ENCODE measurements at places on chromosomes 4 and X.

- no peak for DNase-seq
- H3K4me1 ChIP-seq: no peaks in the 10 kb centered on the region
- H3K4me3 ChIP-seq: no peak overlapping the region
- H3K27me3 ChIP-seq: no peaks in the 10 kb centered on the region
- no peak overlapping the region for H3K27ac ChIP-seq
Observed at GRCh38 chrX:99705701-99706100, 704.4 kb downstream of the PCDH19 start.

DNA sequence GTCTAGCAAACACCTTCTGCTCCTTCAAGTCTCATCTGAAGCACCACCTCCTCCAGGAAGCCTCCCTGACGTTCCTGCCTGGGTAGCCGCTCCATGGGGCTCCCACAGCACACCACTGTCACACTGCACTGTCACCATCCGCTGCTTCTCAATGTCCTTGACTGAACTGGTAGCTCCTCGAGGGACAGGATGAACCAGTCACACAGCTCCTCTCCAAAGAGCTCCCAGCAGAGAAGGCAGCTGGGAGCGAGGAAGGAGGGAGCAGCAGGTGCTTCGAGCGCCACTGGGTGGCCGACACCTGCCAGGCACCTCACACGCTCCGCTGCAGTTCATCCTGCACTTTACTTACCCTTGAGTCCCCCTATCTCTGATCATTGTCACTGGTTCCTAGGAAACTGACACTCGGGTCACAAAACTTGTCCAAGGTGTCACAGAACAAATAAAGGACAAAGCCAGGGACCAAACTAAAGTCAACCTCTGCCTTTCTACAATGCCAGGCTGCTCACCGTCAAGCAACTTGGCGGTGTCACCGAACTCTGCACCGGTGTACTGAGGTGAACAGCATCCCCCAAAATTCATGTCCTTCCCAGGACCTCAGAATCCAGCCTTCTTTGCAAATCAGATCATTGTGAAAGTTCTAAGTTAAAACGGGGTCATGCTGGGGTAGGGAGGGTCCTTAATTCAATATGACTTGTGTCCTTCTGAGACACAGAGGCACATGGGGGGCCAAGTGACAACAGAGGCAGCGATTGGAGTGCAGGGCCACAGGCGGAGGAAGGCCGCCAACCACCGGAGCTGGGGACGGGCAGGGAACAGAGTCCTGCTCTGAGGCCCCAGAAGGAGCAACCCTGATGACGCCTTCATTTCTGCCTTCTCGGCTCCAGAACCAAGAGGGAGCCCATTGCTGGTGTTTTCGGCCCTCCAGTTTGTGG, 5.5 kb upstream of the S100P start:
- H3K36me3 ChIP-seq: no peaks in the 10 kb centered on the region
- peaks cover 3% of the 10 kb centered on the region for H3K4me1 ChIP-seq
- DNase-seq: peak; percentile 45
- H3K27ac ChIP-seq: no peak overlapping the region
- H3K27me3 ChIP-seq: no peaks in the 10 kb centered on the region
- H3K4me3 ChIP-seq: no peak overlapping the region

- DNase-seq: no peak
- no peaks in the 10 kb centered on the region for H3K27me3 ChIP-seq
- H3K4me1 ChIP-seq: no peaks in the 10 kb centered on the region
Observed at GRCh38 chr4:150769845-150770244, 187.9 kb downstream of the MAB21L2 start.

DNA sequence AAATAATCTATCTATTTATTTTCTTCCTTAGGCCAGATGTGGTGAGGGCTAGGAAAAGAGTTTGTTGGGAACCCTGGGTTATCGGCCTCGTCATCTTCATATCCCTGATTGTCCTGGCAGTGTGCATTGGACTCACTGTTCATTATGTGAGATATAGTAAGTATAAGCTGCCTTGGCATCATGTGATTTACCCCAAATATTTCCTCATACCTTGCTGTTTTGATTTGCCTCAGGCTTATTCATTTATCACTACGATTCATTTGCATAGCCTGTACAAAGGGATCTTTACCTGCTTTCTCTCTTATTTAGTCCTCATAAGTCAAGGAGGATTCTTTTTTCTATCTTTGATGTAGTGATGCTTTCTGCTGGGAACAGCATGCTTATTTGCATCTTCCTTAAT, 14.5 kb downstream of the TMPRSS11E start:
- H3K36me3 ChIP-seq: no peaks in the 10 kb centered on the region
- DNase-seq: no peak
- H3K27ac ChIP-seq: no peak overlapping the region
- H3K4me1 ChIP-seq: peaks cover 11% of the 10 kb centered on the region

DNA sequence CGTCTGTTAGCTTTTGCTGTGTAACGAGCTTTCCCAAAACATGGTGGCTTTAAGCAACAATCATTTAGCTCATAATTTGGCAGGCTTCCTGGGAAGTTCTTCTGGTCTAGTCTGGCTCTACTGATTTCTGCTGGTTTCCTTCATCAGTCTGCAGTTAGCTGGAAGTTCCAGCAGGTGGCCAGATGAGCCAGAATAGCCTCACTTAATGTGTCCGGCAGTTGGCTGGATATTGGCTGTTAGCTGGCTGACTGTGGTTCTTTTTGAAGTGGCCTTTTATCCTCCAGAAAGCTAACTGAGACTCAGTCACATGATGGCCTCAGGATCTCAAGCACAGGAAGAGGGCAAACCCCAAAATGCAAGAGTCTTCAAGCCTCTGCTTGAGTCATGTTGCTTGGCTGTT, 34.9 kb downstream of the FTHL17 start:
- no peak overlapping the region for H3K27ac ChIP-seq
- no peaks in the 10 kb centered on the region for H3K36me3 ChIP-seq

DNA sequence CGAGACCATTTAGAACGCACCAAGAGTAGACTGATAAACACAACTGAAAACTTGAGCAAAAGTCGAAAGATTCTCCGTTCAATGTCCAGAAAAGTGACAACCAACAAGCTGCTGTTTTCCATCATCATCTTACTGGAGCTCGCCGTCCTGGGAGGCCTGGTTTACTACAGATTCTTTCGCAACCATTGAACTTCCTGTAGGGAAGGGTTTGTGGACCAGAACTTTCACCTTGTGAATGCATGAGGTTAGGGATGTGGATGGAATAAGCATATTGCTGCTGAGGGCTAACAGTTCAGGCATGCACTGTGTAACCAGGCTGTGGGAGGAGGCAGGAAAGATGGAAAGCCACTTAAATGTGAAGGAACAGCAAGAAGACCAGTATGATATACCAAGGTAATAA, 20.9 kb upstream of the ING2 start:
- DNase-seq: no peak
- no peaks in the 10 kb centered on the region for H3K27me3 ChIP-seq
- no peak overlapping the region for H3K27ac ChIP-seq
- H3K36me3 ChIP-seq: no peaks in the 10 kb centered on the region
